ENCODE measurements at places on chromosomes 5 and 9.

DNA sequence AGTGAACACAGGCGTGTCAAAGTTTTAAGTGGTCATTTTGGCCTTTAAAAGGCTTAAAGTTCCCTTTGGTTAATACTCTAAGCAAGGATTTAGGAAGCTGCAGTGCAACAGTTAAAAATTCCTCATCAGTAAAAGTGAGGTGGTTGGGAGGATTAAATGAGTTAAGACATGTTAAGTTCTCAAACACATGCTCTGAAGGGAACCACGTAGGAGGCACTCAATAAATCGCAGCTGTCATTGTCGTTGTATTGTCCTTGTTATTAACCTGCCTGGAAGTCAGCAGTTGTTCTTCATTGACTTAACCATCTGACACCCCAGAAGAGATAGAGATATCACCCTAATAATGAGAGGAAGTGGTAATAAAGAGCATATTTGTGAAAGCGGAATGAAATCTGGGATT lies 247.5 kb downstream of the MARCHF11 start:
- DNase-seq, result no peak

GRCh38 chr9:126927419-126927818 lies 12.8 kb downstream of the RALGPS1 start:
- DNase-seq, result no peak

- no peak for DNase-seq
These were observed 102.7 kb upstream of the VCAN start for GRCh38 chr5:83368835-83369234.

DNA sequence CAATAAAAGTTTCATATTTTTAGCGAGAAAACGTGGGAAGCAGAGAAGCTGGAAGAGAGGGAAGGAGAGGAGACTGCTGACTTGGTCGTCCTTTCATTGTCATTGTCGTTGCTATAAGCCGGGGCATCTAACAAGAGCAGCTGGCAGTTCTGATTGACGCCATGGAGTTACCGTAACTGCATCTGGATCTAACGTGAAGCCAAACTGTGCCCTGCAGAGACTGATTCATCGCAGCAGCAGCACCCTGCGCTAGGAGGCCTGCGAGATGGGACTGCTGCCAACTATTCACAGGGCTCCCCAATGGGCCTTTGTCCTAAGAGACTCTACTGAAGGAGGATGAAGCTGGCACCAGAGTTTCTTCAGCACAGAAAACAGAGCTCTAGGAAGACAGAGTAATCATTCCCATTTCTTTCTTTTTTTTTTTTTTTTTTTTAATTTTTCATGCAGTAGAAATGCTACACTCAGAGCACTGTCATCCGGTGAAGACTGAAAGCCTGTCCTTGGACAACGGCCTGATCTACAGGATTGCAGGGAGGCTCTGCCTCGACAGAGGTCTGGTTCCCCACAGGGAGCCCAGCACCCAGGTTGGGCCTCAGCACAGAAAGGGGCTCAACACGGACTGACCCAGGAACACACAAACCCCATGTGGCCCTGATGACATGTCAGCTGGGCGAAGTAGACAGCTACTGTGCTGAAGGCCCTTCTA lies 47.8 kb downstream of the RETREG1 start:
- DNase-seq, result no peak

GRCh38 chr9:109238125-109238524 lies 71.1 kb upstream of the FRRS1L start:
- no peak for DNase-seq

GRCh38 chr9:63859475-63860215 lies 1425.4 kb downstream of the FOXD4L5 start:
- peak; percentile 17 for DNase-seq

GRCh38 chr9:121484651-121485446 lies 14.8 kb downstream of the GGTA1 start:
- no peak for DNase-seq

All from effector memory CD8-positive, alpha-beta T cell (primary cell).